ENCODE measurements at places on chromosomes 13 and 19.
A peak's percentile ranks its signal among the peaks of the same experiment; 100 is the strongest.

GRCh38 chr13:33205804-33206221 lies 79.7 kb downstream of the STARD13 start:
- DNase-seq: peak; percentile 40

DNA sequence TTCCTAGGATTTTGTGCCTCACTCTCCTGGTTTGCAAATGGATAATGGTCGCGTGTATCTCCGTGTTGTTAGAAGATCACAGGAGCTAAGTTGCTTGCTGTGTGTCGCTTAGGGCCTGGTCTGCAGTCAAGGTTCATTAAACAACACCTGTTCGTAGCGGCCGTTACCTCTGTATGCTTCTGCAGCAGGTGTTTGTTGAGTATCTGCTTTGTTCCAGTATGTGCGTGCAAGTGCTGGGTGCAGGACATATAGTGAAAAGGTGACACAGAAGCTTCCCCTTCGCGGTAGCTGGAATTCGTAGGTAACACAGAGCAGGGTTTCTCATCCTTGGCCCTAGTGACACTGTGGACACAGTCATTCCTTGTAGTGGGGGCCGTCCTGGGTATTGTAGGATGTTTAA lies 5.4 kb downstream of the MED25 start:
- peak; percentile 62 for DNase-seq

DNA sequence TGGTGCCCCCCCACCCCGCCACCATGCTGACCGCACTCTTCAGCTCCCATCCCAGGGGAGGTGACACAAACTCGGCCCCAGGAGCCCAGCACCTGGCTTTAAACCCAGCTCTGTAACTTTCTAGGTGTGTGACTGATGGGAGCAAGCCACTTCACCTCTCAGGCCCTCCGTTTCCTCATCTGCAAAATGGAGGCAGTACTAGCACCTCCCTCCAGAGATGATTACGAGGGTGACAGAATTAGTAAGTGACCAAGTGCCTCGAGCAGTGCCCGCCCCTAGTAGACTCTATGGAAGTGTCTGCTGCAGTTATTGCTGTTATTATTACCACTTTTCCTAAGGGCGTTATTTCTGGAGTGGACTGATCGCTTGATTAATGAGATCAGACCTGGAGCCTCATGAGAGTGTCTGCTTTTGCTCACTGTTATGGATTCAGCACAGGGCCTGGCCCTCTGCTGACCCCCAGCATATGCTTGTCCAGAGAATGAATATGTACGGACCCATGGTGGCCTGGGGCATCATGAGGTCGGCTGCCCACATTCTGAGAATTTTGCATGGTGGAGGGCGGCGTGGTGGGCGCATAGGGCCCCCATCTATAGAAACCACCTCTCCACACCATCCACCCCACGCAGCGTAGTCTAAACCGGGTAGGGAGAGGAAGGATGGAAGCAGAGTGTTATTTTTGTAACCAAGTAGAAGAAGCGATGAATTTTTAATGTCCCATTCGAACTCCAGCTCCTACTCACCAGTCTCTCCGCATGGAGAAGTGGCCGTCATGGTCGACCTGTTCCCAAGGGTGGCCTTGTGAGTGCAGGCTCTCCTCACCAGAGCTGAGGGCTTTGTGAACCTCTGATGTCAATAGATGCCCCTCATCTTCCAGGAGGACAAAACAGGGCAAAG lies 48.2 kb downstream of the CAPN12 start:
- no peak for DNase-seq

DNA sequence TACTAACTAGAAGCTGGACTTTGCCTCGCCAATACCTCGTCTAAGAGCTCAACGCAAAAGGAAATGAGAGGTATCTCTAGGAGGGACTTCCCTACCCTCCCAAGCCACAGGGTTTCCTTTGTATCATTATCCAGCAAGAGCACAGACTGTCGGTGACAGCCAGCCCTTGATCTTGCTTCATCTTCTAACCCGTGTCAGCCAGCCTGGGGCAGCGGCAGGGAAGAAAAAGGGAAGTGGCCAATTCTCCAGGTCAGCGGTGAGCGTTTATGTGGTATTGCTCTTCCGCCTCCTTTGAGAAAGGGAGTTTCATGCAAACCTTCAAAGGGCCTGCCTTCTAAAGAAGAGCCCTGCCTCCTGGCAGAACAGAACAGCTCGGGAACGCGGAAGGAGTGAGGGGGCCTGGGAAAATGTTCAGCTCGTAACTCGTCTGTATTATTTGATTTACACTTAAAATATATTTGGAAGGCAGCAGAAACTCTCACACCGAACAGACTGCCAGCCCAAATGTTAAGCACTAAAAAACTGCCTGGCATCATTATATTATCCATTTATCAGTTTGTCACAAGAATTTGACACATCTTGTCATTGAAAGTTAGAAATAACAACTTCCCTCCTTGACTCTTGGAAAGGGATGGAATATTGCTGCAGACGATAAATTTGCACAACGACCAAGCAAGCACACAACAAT lies 41.8 kb downstream of the EFNB2 start:
- DNase-seq: no peak

DNA sequence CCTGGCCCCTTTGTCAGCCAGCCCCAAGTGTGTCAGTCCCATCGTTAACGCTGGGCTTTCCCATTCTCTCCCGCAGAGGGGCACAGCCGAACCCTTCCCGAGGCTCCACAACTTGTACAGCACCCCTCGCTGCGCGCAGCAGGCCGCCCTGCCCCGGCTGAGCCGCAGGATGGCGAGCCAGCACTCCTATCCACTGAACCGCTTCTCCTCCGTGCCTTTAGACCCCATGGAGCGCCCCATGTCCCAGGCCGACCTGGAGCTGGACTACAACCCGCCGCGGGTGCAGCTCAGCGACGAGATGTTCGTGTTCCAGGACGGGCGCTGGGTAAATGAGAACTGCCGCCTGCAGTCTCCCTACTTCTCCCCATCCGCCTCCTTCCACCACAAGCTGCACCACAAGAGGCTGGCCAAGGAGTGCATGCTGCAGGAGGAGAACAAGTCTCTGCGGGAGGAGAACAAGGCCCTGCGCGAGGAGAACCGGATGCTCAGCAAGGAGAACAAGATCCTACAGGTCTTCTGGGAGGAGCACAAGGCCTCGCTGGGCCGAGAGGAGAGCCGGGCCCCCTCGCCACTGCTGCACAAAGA lies 11.1 kb downstream of the CBY2 start:
- DNase-seq: no peak

GRCh38 chr13:49214917-49215376 lies 5.2 kb upstream of the MLNR start:
- peak; percentile 33 for DNase-seq

DNA sequence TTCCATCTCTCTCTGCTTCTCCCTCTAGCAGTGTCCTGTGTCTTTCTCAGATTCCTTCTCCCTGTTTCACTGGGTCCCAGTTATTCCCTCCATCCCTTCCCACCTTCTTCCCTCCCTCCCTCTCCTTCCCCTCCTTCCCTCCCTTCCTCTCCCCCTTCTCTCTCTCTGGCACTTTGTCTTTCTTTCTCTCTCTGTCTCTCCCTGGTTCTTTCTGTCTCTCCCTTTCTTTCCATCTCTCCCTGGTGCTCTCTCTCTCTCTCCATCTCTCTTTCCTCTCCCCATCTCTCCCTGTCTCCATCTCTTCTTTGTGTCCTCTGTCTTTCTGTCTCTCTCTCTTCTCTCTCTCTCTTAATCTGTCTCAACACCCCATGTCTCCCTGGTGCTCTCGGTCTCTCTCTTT lies 31.7 kb upstream of the CYP2B6 start:
- DNase-seq: no peak

DNA sequence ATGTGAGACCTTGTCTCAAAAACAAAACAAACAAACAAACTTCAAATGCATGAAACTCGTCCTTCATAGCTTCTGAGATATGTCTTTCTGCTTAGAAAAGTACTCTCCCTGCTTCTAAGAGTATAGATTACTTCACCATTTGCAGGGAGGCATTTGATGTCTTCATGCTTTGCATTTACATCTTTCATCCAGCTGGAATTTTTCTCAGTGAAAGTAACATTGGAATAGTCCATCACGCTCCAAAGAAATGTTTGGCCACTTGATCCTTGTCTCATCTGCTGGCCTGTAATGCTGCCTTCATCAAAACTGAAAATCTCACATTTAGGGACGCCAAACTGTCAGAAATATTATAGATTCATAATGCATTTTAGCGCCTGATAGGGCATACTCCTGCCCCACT lies 19.2 kb downstream of the PNMA8A start:
- DNase-seq: no peak

GRCh38 chr13:77356155-77356554 lies 29.3 kb upstream of the MYCBP2 start:
- no peak for DNase-seq

DNA sequence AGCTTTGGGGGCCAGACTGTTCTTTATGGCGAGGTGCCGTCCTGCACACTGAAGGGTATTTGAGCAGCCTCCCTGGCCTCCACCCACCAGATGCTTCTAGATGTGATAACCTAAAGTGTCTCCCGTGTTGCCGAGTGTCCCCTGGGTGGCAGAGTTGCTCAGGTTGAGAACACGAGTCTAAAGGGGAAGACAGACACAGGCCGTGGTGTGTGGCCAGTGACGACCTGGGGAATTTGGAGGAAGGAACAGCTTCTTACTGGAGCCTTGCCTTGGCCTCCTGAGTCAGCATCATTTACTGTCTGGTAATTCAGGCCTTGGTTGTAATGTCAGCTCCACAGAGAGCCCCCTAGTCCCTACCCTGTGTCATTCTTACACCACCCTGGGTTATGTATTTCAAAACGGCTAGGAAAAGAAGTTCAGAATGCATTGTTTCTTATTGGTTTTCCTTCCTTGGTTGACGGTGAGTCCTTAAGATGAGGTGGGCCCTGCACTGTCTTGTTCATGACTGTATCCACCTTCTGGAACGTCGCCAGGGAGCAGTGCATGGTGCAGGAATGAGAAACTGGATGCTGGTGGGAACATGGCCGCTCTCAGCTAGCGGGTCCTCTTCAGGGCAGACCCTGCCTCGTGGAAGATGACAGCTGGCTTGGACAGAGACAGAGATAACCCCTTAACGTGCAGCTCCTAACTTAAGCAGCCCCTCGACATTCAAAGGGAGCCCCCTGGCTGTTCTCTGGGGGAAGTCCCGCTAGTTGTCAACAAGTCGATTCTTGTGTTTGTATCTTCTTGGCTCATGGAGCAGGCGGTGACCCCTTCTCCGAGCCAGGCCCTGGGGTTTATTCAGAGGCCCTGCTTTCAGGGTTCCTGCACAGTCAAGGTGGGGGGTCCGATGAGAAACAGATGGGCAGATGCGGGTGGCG lies 7.2 kb downstream of the SIN3B start:
- no peak for DNase-seq

Data from NCI-H69 (cell line).